ENCODE measurements at places on chromosomes 11 and 22. TPM values are rescaled to one million over a fixed set of nuclear protein-coding genes. Genes with fewer than 3 reads are reported as not detected.

GRCh38 chr11:74310857-74311256, 583 bp downstream of the P4HA3 start:
- no peaks in the 10 kb centered on the region for H3K27me3 ChIP-seq
- H3K4me3 ChIP-seq = peak overlapping the region; percentile 22
- no peak overlapping the region for H3K27ac ChIP-seq
- DNase-seq = no peak
- H3K4me1 ChIP-seq = peaks cover 14% of the 10 kb centered on the region

DNA sequence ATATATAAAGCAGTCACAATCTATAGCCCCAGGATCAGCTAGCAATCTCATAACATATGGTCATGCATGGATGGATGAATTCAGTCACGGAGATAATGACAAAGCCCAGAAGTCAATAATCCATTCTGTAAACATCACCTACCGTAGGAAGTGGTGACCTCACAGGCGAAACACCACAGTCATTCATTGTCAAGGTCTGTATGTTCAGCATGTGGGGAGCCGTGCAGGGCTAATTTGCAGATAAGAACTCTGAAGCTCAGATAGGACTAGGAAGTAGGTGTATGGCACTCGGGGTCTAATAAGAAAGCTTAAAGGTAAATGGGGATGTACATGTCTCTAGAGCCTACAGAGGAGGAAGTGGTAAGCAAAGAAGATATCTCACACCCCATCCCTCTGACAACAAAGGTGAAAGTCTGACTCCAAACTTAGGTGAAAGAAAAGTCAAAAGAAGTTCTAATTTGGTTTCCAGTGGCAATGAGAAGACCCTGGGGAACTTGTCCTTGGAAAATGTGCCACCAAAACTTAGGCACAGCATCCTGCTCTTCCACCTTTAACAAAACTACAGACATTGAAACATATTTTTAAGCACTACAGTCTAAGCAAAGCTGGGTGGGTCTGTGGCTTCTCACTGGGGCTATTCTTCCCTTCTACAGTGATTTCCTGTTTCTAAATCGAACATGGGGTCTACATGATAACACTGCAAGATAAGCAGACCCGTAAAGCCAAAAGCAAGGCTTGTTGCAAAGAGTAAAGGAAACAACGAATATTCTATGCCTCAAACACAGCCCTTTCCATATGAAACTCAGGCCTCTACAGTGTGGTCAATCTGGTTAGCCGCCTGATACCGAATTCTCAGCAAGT, 5.2 kb downstream of the CRTAM start:
- DNase-seq = no peak
- H3K27me3 ChIP-seq = no peaks in the 10 kb centered on the region
- H3K4me1 ChIP-seq = no peaks in the 10 kb centered on the region
- H3K4me3 ChIP-seq = no peak overlapping the region

DNA sequence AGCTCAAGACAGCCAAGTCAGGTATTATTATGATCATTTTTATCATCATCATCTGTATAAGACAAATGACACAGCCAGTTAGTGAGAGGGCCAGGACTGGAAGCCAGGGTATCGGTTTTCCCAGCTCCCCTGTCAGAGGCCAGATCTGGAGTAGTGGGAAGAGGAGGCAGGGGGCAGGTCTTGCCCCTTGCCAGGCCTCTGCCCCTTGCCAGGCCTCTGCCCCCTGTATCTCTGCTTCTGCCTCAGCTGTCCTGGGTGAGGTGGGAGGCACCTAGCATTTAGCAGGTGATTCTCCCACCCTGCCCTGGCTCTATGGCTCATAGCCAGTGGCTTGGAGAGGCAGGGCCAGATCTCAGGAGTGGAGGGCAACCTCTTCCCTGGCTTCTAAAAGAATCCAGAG, 67.3 kb downstream of the PRDM11 start:
- no peak overlapping the region for H3K27ac ChIP-seq
- H3K27me3 ChIP-seq = no peaks in the 10 kb centered on the region
- H3K36me3 ChIP-seq = no peaks in the 10 kb centered on the region
- H3K4me1 ChIP-seq = no peaks in the 10 kb centered on the region
- no peak overlapping the region for H3K4me3 ChIP-seq

- peak overlapping the region; percentile 12 for H3K27ac ChIP-seq
- no peaks in the 10 kb centered on the region for H3K36me3 ChIP-seq
- no peak overlapping the region for H3K4me3 ChIP-seq
- DNase-seq = no peak
Measured at GRCh38 chr22:23130697-23131096, 11.1 kb downstream of the RSPH14 start.

DNA sequence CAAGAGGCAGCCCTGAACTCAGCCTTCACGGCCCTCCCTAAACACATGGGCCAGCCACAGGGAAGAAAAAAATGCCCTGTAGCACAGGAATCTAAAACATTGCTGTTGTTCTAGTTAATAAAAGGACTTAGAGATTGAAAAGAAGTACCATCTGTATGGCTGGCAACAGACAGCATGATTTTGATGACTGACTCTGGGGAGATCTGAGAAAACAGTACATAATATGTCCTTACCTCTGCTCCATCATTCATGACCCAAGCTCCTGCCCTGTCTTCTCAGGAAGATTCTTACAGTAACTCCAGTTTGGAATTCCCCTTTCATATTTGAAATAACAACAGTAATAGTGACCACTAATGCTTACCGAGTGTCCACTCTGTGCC, 244.2 kb downstream of the ETS1 start:
- no peaks in the 10 kb centered on the region for H3K27me3 ChIP-seq
- DNase-seq = no peak
- peak overlapping the region; percentile 61 for H3K27ac ChIP-seq
- no peaks in the 10 kb centered on the region for H3K4me1 ChIP-seq
- no peak overlapping the region for H3K4me3 ChIP-seq

- no peak overlapping the region for H3K27ac ChIP-seq
- peaks cover 15% of the 10 kb centered on the region for H3K4me1 ChIP-seq
- no peak for DNase-seq
Measured at GRCh38 chr22:45974498-45974897, 2.5 kb downstream of the WNT7B start.

- H3K27ac ChIP-seq = no peak overlapping the region
- H3K4me1 ChIP-seq = no peaks in the 10 kb centered on the region
- DNase-seq = no peak
- H3K4me3 ChIP-seq = no peak overlapping the region
- H3K27me3 ChIP-seq = no peaks in the 10 kb centered on the region
- no peaks in the 10 kb centered on the region for H3K36me3 ChIP-seq
Measured at GRCh38 chr11:112448168-112448567, 187.5 kb upstream of the PLET1 start.

GRCh38 chr11:112785719-112786118, 175.5 kb upstream of the NCAM1 start:
- no peak overlapping the region for H3K4me3 ChIP-seq
- H3K4me1 ChIP-seq = peaks cover 15% of the 10 kb centered on the region
- no peak for DNase-seq
- no peaks in the 10 kb centered on the region for H3K27me3 ChIP-seq
- no peaks in the 10 kb centered on the region for H3K36me3 ChIP-seq

DNA sequence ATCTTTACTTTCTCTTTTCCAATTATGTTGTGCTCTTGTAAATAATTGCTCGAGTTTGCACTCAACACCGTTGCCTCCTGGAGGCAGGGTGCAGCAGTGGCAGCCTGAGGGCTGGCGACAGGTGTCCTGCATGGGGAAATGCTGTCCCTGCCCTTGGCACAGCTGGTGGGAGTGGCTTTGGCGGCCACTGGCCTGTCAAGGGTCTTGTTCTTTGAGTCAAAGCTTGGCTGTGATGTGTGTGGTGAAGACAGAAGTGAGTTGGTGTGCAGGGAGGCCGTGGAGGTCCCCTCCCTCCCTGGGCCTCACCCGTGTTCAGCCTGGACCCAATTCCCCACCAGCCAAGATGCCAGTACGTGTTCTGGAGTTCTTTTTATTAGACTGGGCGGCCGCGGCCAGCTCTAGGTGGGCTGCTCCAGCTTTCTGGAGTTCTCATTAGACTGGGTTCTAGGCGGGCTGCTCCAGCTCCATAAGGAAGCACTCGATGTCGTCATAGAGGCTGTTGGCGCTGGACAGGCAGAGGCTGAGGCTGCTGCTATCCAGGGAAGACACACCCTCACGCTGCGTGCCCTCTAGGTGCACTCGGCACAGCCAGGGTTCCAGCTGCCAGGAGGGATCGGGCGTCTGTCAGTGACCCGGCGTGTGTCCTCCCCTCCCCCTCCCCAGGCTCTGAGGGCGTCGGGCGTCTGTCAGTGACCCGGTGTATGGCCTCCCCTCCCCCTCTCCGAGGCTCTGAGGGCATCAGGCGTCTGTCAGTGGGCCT, 3.4 kb downstream of the IRF7 start:
- no peaks in the 10 kb centered on the region for H3K27me3 ChIP-seq
- no peak overlapping the region for H3K27ac ChIP-seq
- peaks cover 66% of the 10 kb centered on the region for H3K36me3 ChIP-seq
- H3K4me3 ChIP-seq = no peak overlapping the region

DNA sequence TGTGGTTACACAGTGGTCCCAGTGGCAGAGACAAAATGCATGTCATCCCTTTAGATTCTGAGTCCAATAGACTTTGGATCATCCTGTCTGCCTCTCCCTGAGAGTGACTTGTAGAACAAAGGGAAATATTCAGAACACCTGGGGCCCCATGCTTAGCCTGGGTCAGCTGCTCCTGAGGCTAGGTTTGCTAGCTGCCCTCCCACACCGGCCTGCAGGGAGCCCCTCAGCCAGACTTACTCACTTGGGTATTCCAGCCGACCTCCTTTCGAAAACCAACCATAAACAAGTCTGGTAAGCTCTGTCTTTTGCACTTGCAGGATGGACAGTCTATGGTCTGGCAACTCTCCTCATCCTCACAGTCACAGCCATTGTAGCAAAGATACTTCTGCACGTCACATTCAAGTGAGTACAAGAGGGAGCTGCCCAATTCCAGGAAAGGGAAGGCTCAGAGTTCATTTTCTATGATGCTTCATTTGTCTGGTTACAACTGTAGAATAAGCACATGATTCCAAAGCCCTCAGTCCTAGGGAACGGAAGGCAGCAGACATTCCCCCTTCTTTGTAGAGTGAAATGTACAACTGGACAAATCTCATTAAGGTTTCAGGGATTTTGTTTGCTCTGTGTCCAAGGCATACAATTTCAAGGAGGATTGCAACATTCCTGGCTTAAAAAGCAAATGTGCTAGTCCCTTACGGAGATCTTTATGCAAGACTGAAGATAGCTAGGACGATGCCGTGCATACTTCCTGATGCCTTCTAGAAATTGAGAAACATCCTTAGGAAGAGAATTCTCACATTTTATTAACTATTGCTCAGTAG, 65.5 kb upstream of the EMID1 start:
- peaks cover 32% of the 10 kb centered on the region for H3K36me3 ChIP-seq
- no peak overlapping the region for H3K4me3 ChIP-seq
- H3K27ac ChIP-seq = peak overlapping the region; percentile 56
- H3K4me1 ChIP-seq = peaks cover 14% of the 10 kb centered on the region

GRCh38 chr11:69239641-69240040, 54.3 kb upstream of the MYEOV start:
- no peak overlapping the region for H3K4me3 ChIP-seq
- H3K4me1 ChIP-seq = no peaks in the 10 kb centered on the region
- H3K36me3 ChIP-seq = no peaks in the 10 kb centered on the region

Gene GRM5
- total RNA-seq = not detected

Gene B4GALNT4
- 4.6 TPM for total RNA-seq

GRCh38 chr11:47104261-47104950, 72.3 kb downstream of the ARFGAP2 start:
- no peaks in the 10 kb centered on the region for H3K4me1 ChIP-seq
- DNase-seq = no peak
- H3K27me3 ChIP-seq = no peaks in the 10 kb centered on the region
- H3K36me3 ChIP-seq = no peaks in the 10 kb centered on the region
- H3K4me3 ChIP-seq = no peak overlapping the region

GRCh38 chr11:103649401-103649895, 387.0 kb upstream of the DDI1 start:
- no peaks in the 10 kb centered on the region for H3K4me1 ChIP-seq
- no peak overlapping the region for H3K4me3 ChIP-seq
- no peaks in the 10 kb centered on the region for H3K27me3 ChIP-seq
- no peaks in the 10 kb centered on the region for H3K36me3 ChIP-seq

GRCh38 chr11:123357353-123357989, 72.6 kb upstream of the GRAMD1B start:
- peak overlapping the region; percentile 63 for H3K4me3 ChIP-seq
- no peak for DNase-seq
- H3K4me1 ChIP-seq = no peaks in the 10 kb centered on the region
- no peaks in the 10 kb centered on the region for H3K36me3 ChIP-seq
- peak overlapping the region; percentile 20 for H3K27ac ChIP-seq

- peaks cover 20% of the 10 kb centered on the region for H3K4me1 ChIP-seq
- no peak overlapping the region for H3K4me3 ChIP-seq
- no peaks in the 10 kb centered on the region for H3K27me3 ChIP-seq
- no peak overlapping the region for H3K27ac ChIP-seq
Measured at GRCh38 chr11:68370211-68371111, 58.1 kb downstream of the LRP5 start.

GRCh38 chr11:17786824-17787525, 52.4 kb downstream of the KCNC1 start:
- H3K27me3 ChIP-seq = no peaks in the 10 kb centered on the region
- H3K4me3 ChIP-seq = no peak overlapping the region
- H3K36me3 ChIP-seq = no peaks in the 10 kb centered on the region
- H3K4me1 ChIP-seq = no peaks in the 10 kb centered on the region
- no peak for DNase-seq

Gene DGCR8
- 32.2 TPM for total RNA-seq

GRCh38 chr22:17938484-17938924, 85.9 kb downstream of the MICAL3 start:
- no peak for DNase-seq
- peaks cover 35% of the 10 kb centered on the region for H3K4me1 ChIP-seq
- peak overlapping the region; percentile 56 for H3K27ac ChIP-seq
- H3K4me3 ChIP-seq = no peak overlapping the region

Gene SCGB2A2
- not detected for total RNA-seq

All from adrenal gland (tissue), 19 donors.